ENCODE measurements at places on chromosomes 7 and 10. TPM values are rescaled to one million over a fixed set of nuclear protein-coding genes. Genes with fewer than 3 reads are reported as not detected.

The HOXA3 gene
- total RNA-seq = 1.1 TPM

The HOXA1 gene
- 0.93 TPM for total RNA-seq

The FAM20C gene
- total RNA-seq = 15.1 TPM

The DENND10 gene
- 76.4 TPM for total RNA-seq

The CPA2 gene
- total RNA-seq = not detected

The TAS2R39 gene
- not detected for total RNA-seq

The PPA1 gene
- 281 TPM for total RNA-seq

The KLF14 gene
- not detected for total RNA-seq

The NODAL gene
- not detected for total RNA-seq

Measured in thoracic aorta endothelial cell (primary cell).